Left kidney (tissue), 8 donors: ENCODE measurements at places on chromosomes 16 and 17. TPM values are rescaled to one million over a fixed set of nuclear protein-coding genes. Genes with fewer than 3 reads are reported as not detected.

Gene SOX9
- 17.8 TPM for polyA plus RNA-seq

Gene NDUFAB1
- 87.2 TPM for polyA plus RNA-seq

Gene CD79B
- 2.1 TPM for polyA plus RNA-seq

Gene CDH16
- polyA plus RNA-seq, result 221 TPM

Gene MYH2
- polyA plus RNA-seq, result 0.03 TPM

Gene HOXB4
- 16.8 TPM for polyA plus RNA-seq

Gene MGAT5B
- 1.5 TPM for polyA plus RNA-seq

Gene SGSH
- 41.8 TPM for polyA plus RNA-seq

Gene OTOP3
- polyA plus RNA-seq, result not detected

Gene HYDIN
- 18.6 TPM for polyA plus RNA-seq

Gene PPP1R27
- polyA plus RNA-seq, result 0.22 TPM

Gene SMIM5
- 5.1 TPM for polyA plus RNA-seq

Gene TMEM204
- 15.7 TPM for polyA plus RNA-seq
